ENCODE measurements at places on chromosomes 7 and 10. TPM values are rescaled to one million over a fixed set of nuclear protein-coding genes. Genes with fewer than 3 reads are reported as not detected.

TCTN3 gene
- total RNA-seq = 19.8 TPM

SPDYE5 gene
- total RNA-seq = not detected

ACTL6B gene
- not detected for total RNA-seq

VWC2 gene
- total RNA-seq = not detected

CUZD1 gene
- total RNA-seq = 0.54 TPM

TRA2A gene
- total RNA-seq = 44.9 TPM

GSAP gene
- 2.8 TPM for total RNA-seq

GPR85 gene
- total RNA-seq = 0.19 TPM

FAM200A gene
- 4.9 TPM for total RNA-seq

CRHR2 gene
- not detected for total RNA-seq

PLXNA4 gene
- total RNA-seq = 18.4 TPM

INPP5F gene
- 18.8 TPM for total RNA-seq

HHEX gene
- total RNA-seq = 32.8 TPM

TCAF2 gene
- 5.2 TPM for total RNA-seq

PGAM2 gene
- total RNA-seq = not detected

HOGA1 gene
- 0.09 TPM for total RNA-seq

CPA4 gene
- 0.27 TPM for total RNA-seq

GRID1 gene
- total RNA-seq = 0.09 TPM

FAM237B gene
- not detected for total RNA-seq

Data from endothelial cell of coronary artery (primary cell).